ENCODE measurements at places on chromosomes 13 and 19. TPM values are rescaled to one million over a fixed set of nuclear protein-coding genes. Genes with fewer than 3 reads are reported as not detected.

Gene FGF22
- total RNA-seq: not detected

Gene UFM1
- 97.2 TPM for total RNA-seq

GRCh38 chr13:44303681-44304432, 69.8 kb upstream of the SERP2 start:
- H3K4me1 ChIP-seq: peaks cover 67% of the 10 kb centered on the region
- no peak for DNase-seq
- no peak overlapping the region for H3K27ac ChIP-seq
- no peak overlapping the region for H3K4me3 ChIP-seq

GRCh38 chr13:112442483-112443090, 66.4 kb downstream of the SPACA7 start:
- no peaks in the 10 kb centered on the region for H3K36me3 ChIP-seq
- H3K27ac ChIP-seq: no peak overlapping the region
- DNase-seq: no peak
- H3K4me1 ChIP-seq: no peaks in the 10 kb centered on the region

Gene SBK3
- 0.91 TPM for total RNA-seq

GRCh38 chr13:36395280-36395679, 37.0 kb upstream of the CCNA1 start:
- DNase-seq: peak; percentile 53
- H3K4me3 ChIP-seq: no peak overlapping the region
- H3K4me1 ChIP-seq: no peaks in the 10 kb centered on the region
- H3K27me3 ChIP-seq: no peaks in the 10 kb centered on the region
- H3K36me3 ChIP-seq: no peaks in the 10 kb centered on the region

Gene SIGLEC6
- not detected for total RNA-seq

GRCh38 chr19:12996406-12997094, 1.3 kb downstream of the NFIX start:
- DNase-seq: no peak
- H3K36me3 ChIP-seq: peaks cover 5% of the 10 kb centered on the region
- peak overlapping the region; percentile 72 for H3K4me3 ChIP-seq
- H3K27me3 ChIP-seq: no peaks in the 10 kb centered on the region
- H3K27ac ChIP-seq: peak overlapping the region; percentile 63

Gene KCNN4
- 3.6 TPM for total RNA-seq

DNA sequence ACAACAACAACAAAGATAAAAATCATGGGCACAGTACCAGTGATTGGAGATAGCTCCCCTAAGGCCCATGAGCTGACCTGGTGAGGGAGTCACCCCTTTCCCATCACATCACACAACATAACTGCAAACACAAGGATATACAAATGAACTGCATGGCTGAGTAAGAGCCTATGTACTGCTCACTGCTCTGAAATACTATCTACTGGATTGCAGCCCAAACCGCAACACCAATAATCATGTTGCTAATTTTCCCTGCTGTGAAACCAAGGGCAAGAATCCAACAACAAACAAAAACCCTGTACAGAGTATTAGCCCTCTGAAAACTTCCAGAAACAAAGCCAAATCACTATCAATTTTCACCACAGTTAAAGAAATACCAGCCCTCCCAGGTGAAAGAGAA, 1893.2 kb downstream of the PCDH9 start:
- H3K4me3 ChIP-seq: no peak overlapping the region
- no peaks in the 10 kb centered on the region for H3K27me3 ChIP-seq
- no peaks in the 10 kb centered on the region for H3K4me1 ChIP-seq
- H3K27ac ChIP-seq: no peak overlapping the region
- DNase-seq: peak; percentile 70
- H3K36me3 ChIP-seq: no peaks in the 10 kb centered on the region

DNA sequence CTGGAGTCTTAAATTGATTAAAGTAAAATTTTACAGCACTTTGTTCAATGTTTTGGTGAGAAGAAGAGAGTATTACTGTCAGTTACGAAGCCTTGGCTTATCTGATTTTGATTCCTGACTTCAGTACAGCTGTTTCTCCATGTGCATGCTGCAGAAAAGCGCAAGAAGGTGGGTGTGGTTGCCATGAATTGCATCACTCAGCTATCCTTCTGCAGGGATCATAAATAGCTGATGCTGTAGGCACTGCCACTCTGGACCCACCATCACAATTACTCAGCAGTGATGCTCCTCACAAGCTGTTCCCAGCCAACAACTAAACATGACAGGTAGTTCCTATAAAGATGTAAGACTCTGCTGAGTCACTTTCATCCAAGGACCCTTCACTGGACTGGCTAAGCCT, 321.2 kb downstream of the IRS2 start:
- no peaks in the 10 kb centered on the region for H3K4me1 ChIP-seq
- H3K36me3 ChIP-seq: no peaks in the 10 kb centered on the region
- no peak overlapping the region for H3K4me3 ChIP-seq
- DNase-seq: no peak
- H3K27me3 ChIP-seq: no peaks in the 10 kb centered on the region

Gene FBXW9
- 11.6 TPM for total RNA-seq

DNA sequence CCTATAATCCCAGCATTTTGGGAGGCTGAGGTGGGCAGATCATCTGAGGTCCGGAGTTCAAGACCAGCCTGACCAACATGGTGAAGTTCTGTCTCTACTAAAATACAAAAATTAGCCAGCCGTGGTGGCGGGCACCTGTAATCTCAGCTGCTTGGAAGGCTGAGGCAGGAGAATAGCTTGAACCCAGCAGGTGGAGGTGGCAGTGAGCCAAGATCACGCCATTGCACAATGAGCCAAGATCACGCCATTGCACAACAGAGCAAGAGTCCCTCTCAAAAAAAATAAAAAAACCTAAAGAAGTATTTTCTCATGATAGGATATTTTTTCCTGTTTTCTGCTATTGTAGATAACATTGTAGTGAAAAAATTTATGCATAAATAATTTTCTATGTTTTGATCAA, 13.3 kb downstream of the IFT88 start:
- DNase-seq: no peak
- H3K36me3 ChIP-seq: peaks cover 9% of the 10 kb centered on the region
- no peaks in the 10 kb centered on the region for H3K4me1 ChIP-seq
- H3K27me3 ChIP-seq: no peaks in the 10 kb centered on the region
- H3K27ac ChIP-seq: no peak overlapping the region
- no peak overlapping the region for H3K4me3 ChIP-seq

DNA sequence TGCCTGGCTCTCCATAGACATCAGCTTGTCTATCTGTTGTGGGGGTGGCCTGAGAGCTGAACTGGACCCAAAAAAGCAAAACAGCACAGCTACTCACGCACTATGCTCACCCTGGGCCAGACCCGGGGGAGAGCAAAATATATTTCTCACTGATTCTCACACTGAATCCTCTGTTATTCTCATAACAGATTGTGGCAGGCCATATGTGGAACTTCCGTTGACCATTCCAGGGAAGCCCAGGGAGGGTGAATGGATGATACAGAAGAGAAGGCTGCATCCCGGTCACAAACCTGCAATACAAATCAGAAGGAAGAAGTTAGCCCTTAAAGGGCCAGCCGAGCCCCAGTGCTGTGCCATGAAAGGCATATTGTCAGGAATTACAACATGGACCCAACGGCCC, 362.5 kb downstream of the ZNF536 start:
- DNase-seq: no peak
- H3K36me3 ChIP-seq: no peaks in the 10 kb centered on the region
- no peaks in the 10 kb centered on the region for H3K4me1 ChIP-seq
- H3K4me3 ChIP-seq: no peak overlapping the region
- H3K27me3 ChIP-seq: no peaks in the 10 kb centered on the region

Gene CPB2
- not detected for total RNA-seq

- no peak overlapping the region for H3K27ac ChIP-seq
- no peak overlapping the region for H3K4me3 ChIP-seq
- peaks cover 11% of the 10 kb centered on the region for H3K36me3 ChIP-seq
- no peak for DNase-seq
These were observed 44.7 kb downstream of the COL4A2 start for GRCh38 chr13:110351636-110352420.

Gene PLPPR2
- 37.8 TPM for total RNA-seq

GRCh38 chr19:18603958-18604819, 2.4 kb downstream of the CRLF1 start:
- H3K27ac ChIP-seq: no peak overlapping the region
- no peak for DNase-seq
- H3K36me3 ChIP-seq: no peaks in the 10 kb centered on the region
- no peak overlapping the region for H3K4me3 ChIP-seq
- H3K27me3 ChIP-seq: peaks cover 35% of the 10 kb centered on the region

Gene RRAS
- 104 TPM for total RNA-seq

Gene APLP1
- total RNA-seq: 66.0 TPM

Gene KLF2
- 1.9 TPM for total RNA-seq

DNA sequence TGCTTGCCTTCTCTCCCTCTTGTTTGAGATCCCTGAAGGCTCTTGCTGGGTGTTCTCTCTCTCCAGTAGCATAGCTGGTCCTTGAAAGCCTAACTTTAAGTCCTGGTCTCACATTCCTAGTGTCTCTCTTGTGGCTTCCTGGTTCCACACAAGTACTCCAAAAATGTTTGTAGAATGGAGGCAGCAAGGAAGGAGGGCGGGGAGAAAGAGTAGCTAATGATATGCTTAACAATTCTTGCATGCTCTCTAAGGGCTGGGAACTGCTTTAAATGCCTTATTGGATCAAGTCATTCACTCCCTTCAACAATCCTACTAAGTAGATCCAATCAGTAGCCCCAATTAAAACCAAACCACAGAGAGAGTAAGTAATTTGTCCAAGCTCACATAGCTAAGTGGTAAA, 357.3 kb downstream of the KLF5 start:
- no peak overlapping the region for H3K27ac ChIP-seq
- peak; percentile 74 for DNase-seq
- H3K4me3 ChIP-seq: no peak overlapping the region
- peaks cover 4% of the 10 kb centered on the region for H3K4me1 ChIP-seq

Gene ZNF566
- 16.0 TPM for total RNA-seq

Gene OR10H1
- not detected for total RNA-seq

- no peaks in the 10 kb centered on the region for H3K27me3 ChIP-seq
- no peaks in the 10 kb centered on the region for H3K36me3 ChIP-seq
- no peak overlapping the region for H3K4me3 ChIP-seq
- H3K4me1 ChIP-seq: no peaks in the 10 kb centered on the region
- no peak for DNase-seq
These were observed 5.7 kb downstream of the ZNF566 start for GRCh38 chr19:36483653-36484052.

GRCh38 chr13:21034603-21035191, 26.7 kb downstream of the LATS2 start:
- H3K36me3 ChIP-seq: no peaks in the 10 kb centered on the region
- H3K4me3 ChIP-seq: no peak overlapping the region
- peak overlapping the region; percentile 44 for H3K27ac ChIP-seq
- H3K27me3 ChIP-seq: no peaks in the 10 kb centered on the region

Gene S1PR2
- total RNA-seq: 16.8 TPM

- H3K27me3 ChIP-seq: peaks cover 4% of the 10 kb centered on the region
- peak; percentile 64 for DNase-seq
- no peak overlapping the region for H3K27ac ChIP-seq
- H3K4me3 ChIP-seq: peak overlapping the region; percentile 84
- H3K4me1 ChIP-seq: peaks cover 8% of the 10 kb centered on the region
These were observed 350.6 kb downstream of the LIG4 start for GRCh38 chr13:107864543-107865317.

GRCh38 chr13:33383724-33384577, 98.4 kb upstream of the STARD13 start:
- H3K36me3 ChIP-seq: no peaks in the 10 kb centered on the region
- H3K4me1 ChIP-seq: no peaks in the 10 kb centered on the region
- no peak overlapping the region for H3K27ac ChIP-seq
- no peak for DNase-seq
- no peaks in the 10 kb centered on the region for H3K27me3 ChIP-seq

DNA sequence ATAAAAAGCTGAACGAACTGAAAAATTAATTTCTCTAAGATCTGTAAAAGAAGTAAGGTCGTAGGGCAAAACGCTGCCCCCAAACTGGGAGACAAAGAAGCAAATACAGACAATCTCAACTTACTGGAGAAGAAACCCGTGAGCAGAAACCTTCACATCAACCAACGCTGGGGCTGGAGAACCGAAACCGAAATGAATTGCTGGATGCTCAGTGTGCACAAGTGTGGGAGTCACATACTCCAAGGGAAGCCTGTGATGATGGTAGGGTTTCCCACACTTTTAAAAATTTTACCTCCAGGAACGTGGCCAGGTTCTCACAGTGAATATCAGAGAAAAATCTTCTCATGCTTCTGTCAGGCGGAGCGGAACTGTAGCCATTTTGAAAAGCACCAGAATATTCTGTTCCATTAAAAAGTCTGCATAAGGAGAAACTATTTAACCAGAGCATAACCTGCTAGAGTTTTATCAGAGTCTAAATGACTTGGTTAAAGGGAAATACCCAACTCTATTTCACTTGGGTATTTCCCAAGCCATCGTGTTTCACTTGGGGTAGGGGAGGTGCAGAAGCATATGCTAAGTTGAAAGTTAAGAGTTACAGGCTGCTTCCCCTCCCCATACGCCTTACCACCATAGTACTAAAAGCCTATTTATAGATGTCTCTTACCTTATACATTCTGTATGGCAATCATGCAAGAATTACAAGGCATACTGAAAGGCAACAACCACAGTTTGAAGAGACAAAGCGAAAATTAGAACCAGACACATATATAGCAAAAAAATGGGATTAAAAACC, 110.5 kb upstream of the SLITRK1 start:
- DNase-seq: no peak
- H3K36me3 ChIP-seq: no peaks in the 10 kb centered on the region

DNA sequence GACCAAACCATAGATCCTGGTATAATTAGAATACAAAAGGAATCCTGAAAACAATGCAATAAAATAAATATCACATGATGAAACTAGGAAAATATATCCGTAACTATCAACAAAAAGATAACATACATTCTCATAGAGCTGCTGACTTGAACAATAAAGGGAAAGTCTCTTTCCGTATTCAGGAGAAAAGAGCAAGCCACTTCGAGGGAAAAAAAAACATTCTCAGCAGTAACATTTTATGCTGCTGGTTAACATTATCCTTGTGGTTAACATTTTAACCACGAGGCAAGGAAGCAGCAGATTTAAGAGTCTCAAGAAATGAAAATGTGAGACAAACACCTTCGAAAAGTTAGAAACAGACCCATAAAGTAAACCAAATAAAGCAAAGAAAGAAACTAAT, 25.8 kb downstream of the NALCN start:
- H3K27ac ChIP-seq: peak overlapping the region; percentile 20
- no peaks in the 10 kb centered on the region for H3K36me3 ChIP-seq
- DNase-seq: peak; percentile 65
- no peaks in the 10 kb centered on the region for H3K27me3 ChIP-seq

DNA sequence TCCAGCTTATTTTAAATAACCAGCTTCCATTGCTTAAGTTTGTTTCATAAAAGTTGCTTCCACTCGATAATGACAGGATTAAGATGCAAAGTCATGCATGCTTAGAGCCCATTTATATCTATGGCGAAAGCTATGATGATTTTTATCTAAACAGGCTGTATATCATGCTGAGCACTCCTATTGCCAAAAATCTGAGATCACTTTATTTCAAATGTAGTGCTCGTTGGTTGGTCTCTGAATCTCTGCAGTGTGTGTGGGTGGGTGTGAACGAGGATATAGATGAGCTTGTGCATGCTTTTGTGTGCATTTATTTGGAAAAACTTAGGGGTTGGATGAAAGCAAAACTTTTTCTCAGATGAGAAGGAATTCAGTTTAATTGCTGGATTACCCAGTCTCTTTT, 27.0 kb upstream of the ARGLU1 start:
- H3K27ac ChIP-seq: no peak overlapping the region
- no peak overlapping the region for H3K4me3 ChIP-seq
- H3K36me3 ChIP-seq: no peaks in the 10 kb centered on the region

Gene SRRM5
- total RNA-seq: 0.23 TPM
